ENCODE measurements at places on chromosomes 5 and 9.

DNA sequence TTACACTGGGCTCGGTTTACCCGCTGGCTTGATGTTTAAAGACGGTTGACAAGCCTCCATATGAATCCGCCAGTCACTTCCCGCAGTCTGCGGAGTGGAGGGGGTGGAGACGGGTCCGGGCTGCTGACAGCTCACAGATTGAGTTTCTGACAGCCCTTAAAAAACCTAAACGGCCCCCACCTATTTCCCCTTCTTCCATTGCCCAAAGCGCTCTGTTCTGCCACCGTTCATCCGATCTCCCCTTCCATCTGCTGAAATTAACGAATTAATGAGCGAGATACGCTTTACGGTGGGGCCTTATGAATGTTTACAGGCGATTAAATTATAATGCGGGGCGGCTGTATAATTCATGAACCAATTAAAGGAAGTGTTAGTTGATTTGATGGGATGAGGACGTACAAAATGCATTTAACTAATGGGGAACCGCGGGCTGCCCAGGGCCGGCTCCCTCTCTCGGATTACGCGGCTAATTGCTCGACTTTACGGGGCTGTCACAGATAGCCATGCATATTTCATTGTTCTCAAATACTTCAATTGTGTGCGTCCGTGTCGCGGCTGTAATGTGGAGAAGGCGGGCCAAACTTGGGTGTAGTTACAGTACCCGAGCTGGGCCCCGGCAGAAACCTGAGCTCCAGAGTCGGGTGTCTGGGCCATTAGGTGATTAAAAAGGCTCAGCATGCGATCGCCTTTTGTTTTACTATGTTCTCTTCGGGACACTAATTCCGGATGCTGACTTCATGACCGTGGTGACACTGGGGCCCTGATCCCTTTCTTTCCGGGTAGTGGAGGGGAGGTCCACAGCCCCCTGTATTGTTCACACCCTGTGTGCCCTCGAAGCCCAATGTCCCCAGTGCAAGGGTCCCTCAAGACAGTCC, 74.9 kb downstream of the GTF3C4 start:
- DNase-seq, result no peak

DNA sequence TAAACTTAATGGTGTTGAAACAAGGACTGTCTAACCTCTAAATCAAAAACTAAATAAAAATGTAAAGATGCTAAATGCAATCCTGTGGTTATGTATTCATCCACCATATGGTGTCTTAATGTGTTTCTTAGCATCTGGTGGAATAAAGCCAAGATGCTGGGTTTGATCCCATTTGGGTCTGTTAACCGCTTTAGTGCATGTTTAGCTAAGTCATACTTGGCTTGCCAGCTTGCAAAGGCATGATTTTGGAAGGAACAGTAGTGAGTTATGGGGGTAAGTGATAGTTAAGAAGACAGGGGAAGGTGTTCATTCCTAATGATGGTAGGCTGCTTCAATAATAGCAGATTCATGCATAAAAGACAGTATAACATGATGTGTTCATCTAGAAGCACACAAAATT, 139.0 kb upstream of the SLC27A6 start:
- no peak for DNase-seq

- DNase-seq, result no peak
These were observed 162.8 kb downstream of the FAM174A start for GRCh38 chr5:100697970-100698369.

DNA sequence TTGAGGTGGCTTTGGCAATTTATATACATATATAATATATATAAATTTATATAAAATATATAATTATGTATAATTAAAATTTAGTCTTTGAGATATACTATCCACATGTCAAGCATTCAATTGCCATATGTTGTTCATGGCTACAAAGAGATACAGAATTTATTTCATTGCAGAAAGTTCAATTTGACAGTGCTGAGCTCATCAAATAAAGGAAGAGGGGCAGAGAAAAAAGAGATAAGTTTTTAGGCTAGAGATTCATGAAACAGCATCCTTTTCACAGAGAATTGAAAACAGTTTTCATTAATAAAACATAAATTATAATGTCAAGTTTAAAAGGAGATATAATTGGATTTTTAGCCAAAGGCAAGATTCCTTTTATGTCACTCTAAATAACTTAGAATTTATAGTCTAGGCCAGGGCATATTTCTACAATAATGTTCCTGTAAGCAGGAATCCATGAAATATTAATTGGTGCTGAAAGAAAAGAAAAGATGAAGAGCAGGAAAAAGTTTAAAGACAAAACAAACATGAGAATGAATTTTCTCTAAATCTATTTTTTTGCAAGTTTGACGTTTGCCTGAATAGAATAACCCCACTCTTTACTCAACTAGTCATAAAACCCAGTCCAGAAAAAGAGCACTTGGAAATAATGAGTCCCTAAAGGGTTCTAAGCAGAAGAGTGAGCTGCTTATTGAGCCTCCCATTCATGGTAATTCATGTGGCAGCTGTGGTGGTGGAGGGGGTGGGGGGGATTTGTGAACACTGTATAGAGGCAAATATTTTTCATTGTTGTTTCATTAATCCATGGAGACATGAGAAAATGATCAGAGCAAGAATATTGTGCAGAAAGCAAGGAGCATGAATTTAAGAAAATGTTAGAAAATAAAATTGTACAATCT, 1279.5 kb downstream of the CDH12 start:
- DNase-seq, result peak; percentile 21

DNA sequence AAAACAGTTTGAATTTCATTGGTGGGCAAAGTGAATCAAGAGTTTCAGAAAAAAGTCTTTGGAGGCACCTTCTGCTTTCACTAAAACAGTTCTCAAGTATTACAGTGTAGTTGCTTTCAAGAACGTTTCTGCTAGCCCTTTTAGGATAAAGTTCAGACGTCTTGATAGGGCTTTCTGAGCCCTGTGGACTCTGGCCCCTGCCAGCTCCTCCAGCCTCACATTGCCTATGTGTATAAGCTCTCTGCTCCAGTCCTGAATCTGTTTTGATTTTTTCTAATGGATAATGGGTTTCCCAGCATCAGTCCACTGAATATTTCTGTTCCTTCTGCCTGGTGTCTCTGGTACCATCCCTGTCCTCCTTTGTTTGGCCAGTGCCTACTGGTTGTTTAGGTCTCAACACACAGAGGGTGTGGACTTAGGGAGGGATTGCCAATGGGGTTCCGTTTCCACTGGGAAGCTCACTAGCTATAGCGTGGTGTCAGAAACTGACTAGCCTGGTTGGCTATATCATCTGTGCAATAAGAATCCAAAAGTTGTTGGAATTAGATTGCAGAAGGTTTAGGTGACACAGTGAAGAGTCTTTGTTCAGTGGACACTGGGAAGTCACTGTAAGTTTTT, 26.4 kb downstream of the ARHGAP26 start:
- no peak for DNase-seq

GRCh38 chr5:27701931-27702903, 663.8 kb upstream of the CDH9 start:
- no peak for DNase-seq

DNA sequence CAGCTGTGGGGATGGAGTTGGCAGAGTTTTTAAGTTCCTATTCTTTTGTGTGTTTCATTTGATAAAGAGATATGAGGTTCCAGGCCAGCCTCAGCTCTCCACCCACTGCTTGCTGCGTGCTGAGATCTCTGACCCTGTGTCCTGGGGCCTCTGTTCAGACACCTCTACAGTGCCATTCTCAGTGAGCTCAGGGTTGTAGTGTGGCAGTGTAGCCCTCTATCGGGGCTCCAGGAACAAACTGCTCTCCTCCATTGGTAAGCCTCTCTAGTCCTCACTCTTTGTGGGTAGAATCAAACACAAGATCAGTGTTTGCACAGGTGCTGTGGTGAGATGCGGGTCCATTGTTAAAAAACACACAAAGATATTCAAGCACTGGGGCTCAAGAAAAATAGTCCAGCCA, 386.6 kb upstream of the RPS23 start:
- DNase-seq, result no peak

- no peak for DNase-seq
These were observed 60.0 kb downstream of the IL6ST start for GRCh38 chr5:55934720-55935119.

DNA sequence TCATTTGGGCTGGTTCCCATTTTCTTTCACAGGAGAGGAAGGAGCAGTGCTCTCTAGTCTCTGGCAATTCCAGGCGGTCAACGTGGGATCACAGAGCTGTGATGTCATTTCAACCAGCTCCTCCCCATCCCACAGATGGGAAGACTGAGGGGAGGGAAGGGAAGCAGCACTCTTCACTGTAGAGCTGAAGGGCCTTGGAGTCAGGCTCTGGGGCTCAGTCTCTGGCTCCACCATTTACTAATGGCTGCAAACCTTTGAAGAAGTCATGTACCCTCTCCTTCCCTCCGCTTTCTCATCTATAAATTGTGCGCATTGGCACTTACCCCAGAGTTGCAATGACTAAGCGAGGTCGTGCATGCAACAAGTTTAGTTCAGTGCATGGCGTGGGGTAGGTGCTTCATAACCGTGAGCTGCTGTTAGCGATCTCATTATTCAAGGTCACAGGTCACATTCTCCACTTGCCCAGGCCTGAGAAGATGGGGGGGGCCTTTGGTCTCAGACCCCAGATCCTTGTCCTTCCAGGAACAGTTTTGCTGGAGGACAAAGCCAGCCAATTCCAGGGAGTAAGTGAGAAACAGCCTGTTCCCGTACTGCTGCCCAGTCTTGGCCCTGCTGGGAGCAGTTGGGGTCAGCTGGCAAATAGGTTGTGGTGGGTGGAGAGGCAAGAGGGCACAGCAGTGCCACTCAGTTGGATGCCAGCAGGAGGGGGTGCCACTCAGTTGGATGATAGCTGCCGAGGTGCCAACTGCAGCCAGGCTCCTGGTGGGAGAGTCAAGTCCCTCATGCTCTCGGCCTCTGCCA, 136.7 kb downstream of the RGS3 start:
- no peak for DNase-seq

- no peak for DNase-seq
These were observed 16.6 kb downstream of the DMRTA1 start for GRCh38 chr9:22463205-22463604.

- no peak for DNase-seq
These were observed 90.8 kb downstream of the VAV2 start for GRCh38 chr9:133901184-133901835.

DNA sequence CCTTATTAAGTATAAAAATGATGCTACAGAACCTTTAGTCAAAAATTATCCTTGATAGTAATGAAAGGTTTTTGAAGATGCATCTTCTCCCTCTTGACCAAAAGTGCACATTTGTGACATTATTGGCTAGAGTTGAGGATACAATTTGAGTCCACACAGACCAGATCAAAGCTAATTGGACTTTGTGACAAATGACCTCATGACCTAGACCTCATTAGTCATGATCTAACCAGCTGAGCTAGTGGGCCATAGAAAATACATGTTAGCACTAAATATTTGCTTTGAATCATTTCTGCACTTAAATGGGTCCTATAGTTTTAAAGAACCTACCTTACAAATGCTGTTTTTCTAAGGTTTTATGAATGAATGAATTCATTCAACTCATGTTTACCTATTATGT, 182.1 kb downstream of the RFX3 start:
- no peak for DNase-seq

GRCh38 chr9:96031366-96031824, 155.9 kb downstream of the ERCC6L2 start:
- DNase-seq, result peak; percentile 20

- peak; percentile 95 for DNase-seq
These were observed 39.4 kb downstream of the KDM3B start for GRCh38 chr5:138391859-138392386.

- peak; percentile 87 for DNase-seq
These were observed 72.7 kb downstream of the MAP1B start for GRCh38 chr5:72179816-72180440.

GRCh38 chr9:95110921-95111525, 206.5 kb downstream of the FANCC start:
- no peak for DNase-seq

DNA sequence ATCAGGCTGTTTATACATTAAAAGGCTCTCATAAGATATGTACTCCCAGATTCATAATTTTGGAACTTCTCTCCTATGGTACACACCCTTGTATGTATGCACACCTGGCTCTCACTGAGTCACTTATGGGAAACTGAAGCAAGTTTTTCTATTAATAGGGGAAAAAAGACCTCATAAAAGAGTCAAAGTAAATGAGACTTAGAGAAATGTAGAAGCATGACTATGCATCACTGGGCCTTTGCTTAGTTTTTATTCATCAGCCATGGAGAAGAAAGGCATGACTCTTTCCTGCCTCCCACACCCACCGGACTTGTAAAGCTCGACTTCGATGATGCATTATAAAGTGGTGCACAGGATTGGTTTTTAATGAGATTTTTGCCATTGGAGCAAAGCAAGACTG, 28.2 kb downstream of the MTAP start:
- DNase-seq, result no peak

DNA sequence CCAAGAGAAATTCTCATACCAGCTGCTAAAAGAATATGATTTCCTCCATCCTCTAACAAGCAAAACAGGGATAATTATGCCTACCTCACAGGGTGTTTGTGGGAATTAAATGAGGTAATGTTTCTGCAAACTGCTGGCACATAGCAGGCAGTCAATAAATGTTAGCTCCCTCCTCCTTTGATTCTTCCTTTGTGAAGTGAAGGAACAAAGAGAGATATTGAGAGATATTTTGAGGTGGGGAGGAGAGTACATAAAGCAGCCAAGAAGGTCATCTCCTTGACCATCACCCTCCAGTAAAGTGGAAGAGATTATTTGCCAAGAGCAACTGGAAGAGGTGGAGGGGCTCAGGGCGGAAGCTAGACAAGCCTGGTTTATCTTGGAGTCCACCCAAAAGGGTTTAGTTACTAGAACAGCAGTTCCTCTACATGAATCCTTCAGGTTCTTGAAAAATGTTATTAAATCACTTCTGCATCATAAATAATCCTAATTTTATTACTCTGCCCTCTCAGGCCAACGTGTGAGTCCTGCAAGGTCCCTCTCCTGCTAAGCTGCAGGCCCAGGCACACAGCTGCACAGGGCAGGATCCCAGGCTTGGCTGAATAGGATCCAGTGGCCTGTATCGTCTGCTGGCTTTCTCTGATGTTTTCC, 35.0 kb upstream of the TLE1 start:
- no peak for DNase-seq

- DNase-seq, result no peak
These were observed 512.9 kb downstream of the NTRK2 start for GRCh38 chr9:85182383-85182782.

GRCh38 chr9:106528158-106528557, 334.8 kb upstream of the ZNF462 start:
- peak; percentile 5 for DNase-seq

DNA sequence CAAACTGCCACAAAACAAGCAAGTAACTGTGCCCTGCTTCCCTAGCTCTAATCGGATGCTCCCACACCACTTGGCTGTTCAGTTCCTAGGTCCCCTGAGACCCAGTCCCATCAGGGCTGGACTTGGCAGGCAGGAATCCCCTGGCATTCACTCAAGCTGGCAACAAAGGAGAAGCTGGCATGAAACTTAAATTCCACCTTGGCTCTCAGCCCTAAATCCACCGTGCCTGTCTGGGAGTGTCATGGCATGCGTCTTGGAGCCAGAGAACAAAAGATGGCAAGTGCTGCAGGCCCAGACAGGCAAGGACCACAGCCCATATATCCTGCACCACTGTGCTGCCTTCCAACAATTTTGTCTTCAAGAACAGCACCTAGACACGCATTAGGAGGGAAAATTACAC, 38.2 kb downstream of the ETF1 start:
- peak; percentile 20 for DNase-seq
